GM19239 (cell line): ENCODE measurements at places on chromosomes 7 and 10.

- DNase-seq: no peak
Measured at GRCh38 chr10:72164617-72165016, 51.2 kb upstream of the ANAPC16 start.

DNA sequence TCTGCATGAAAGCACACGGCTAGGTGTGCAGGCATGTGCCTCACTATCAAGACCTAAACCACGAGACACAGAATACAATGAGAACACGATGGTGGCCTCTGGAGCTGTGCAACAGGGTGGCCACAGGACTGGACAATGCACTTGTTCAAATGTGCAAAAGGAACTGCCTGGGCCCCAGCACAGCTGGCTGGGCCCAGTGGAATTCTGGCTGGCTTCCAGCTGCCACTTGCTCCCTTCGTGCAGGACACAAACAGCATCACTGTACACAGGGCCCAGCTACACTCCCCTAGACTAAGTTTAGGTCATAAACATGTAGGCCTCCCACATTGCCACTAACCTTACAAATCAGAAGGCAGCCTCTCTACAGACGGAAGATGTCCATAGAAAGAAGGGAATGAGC lies 23.4 kb downstream of the DOCK4 start:
- DNase-seq: no peak

DNA sequence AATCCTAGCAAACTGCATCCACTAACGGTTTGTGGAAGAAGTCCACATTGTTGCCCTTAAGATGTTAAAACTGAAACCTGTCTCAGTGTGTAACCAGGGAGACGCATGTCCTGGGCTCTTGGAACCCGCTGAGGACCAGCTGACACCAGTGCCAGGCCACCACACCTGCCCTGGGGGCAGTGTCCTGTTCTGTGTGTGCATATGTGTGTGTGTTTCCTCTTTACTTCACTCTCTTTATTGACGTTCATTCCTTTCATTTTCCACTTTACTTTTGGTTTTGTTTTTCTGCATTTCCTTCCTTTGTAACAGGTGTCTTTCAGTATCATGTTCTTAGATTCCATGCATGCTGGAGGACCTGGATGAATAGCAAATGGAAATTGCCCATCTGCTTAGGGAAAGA lies 83.8 kb downstream of the TEX36 start:
- peak; percentile 10 for DNase-seq

DNA sequence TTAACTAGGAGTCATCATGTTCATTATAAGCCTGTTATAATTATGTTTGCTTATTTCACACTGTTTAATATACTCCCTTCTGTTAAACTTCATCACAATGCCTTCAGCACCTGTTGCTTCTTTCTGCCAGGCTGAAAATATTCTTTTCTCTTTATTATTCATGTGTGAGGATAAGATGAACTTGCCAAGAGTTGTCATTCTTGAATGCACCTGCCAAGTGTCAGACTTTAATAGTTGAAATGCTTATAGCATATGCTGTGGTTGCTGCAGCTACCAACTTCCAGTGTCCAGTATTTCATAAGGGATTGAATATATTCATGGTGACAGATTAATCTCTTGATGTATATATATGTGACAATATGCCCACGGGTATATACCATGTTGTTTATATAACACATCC lies 339.2 kb upstream of the MEOX2 start:
- DNase-seq: no peak

- DNase-seq: no peak
Measured at GRCh38 chr10:122225330-122225729, 45.8 kb upstream of the BTBD16 start.

DNA sequence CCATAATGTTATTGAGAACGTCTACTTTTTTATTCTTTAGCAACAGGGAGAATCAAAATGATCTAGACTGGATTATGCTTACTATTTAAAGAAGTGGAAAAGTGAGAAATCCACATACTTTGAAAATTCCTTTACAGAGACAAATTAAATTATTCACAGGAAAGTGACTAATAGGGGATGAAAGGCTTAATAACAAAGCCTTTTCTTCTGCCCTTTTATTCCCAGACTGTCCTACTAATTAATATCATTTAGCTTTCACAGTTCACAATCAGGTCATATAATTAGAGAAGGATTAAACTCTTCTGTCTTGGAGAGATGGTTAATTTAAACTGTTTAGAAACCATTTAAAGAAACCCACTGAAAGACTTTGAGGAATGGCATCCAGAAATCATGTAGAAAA lies 58.8 kb downstream of the ARL4A start:
- no peak for DNase-seq

- DNase-seq: no peak
Measured at GRCh38 chr10:101624526-101625102, 36.5 kb downstream of the DPCD start.

GRCh38 chr10:5719546-5719945 lies 34.9 kb downstream of the TASOR2 start:
- no peak for DNase-seq

GRCh38 chr10:8352171-8353075 lies 297.9 kb downstream of the GATA3 start:
- DNase-seq: no peak

DNA sequence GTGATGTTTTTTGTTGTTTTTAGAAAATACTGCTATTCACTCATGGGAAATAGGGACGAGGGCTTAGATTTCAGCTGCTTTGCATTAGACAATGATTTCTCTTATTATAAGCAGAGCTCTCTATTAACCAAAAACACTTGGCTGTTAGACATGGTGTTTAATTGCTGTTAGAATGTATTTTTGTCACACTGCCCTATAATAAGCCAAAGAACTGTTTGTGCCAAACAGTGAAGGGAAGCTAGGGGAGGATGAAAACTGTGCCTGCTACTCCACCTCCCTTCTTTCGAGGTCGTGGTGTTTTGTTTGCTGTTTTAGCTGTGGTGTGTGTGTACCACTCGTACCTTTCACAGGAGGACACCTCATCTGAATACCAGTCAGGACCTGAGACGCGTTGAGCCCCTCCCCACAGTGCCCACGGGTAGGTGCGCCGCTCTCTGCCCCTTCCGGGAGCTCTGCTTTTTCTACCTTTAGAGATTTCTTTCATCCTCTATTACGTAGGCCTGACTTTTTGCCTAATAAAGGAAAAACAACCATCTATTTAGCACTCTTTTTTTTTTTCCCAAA lies 57.9 kb downstream of the CUX1 start:
- DNase-seq: no peak

GRCh38 chr7:86963599-86964230 lies 95.7 kb downstream of the ELAPOR2 start:
- DNase-seq: no peak

DNA sequence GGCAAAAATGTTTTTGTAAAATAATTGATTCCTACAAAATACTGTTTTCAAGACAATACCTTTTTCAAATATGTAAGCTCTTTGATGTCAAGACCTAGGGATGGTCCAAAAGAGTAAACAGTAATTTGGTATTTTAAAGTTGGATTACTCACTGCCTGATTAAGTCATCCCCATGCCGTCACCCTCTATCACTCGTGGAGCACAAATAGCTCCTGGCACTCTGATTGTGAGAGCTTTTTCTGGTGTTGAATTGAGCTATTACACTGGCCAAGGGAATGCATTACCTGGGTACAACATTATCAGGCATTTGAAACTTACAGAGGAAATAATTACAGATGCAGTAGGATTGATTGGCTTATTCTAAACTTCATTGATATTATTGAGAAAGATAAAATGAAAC lies 231.9 kb upstream of the GRM3 start:
- no peak for DNase-seq

- no peak for DNase-seq
Measured at GRCh38 chr10:124325998-124326636, 92.6 kb downstream of the OAT start.

DNA sequence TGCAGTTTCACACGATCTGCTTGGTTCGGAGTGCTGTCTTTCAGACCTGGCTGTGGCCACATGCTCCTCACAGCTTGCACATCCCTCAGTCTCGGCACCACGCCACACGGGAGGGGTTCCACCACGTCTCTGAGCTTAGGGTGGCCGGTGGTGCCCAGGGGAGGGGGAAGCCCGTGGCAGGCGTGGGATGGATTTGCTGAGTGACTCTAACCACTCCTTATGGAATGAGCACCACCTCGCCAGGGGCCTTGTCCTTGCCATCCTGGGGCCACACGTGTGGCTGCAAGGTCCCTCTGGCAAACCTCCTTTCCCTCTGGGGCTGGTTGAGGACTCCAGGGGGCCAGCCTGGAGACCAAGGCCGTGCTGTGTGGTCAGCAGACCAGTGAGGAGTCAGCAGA lies 29.1 kb upstream of the FAM20C start:
- DNase-seq: no peak

DNA sequence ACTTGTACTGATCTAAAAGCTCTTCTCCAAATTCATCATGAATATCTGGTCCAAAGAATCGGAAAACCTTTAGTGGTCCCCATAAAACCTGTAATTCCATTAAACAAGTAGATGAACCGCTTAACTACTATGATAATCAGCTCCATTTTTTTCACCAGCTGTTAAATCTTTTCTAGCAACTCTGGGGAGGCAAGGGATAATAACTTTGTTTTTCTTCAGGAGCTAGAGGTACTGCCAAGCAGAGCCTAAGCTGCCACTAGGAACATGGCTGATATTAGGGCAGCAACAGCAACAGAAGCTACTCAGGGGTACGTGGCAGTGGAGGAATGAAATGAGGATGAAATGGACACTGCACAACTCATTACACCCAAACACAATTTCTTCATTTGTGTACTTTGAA lies 138.0 kb downstream of the SRPK2 start:
- DNase-seq: no peak

DNA sequence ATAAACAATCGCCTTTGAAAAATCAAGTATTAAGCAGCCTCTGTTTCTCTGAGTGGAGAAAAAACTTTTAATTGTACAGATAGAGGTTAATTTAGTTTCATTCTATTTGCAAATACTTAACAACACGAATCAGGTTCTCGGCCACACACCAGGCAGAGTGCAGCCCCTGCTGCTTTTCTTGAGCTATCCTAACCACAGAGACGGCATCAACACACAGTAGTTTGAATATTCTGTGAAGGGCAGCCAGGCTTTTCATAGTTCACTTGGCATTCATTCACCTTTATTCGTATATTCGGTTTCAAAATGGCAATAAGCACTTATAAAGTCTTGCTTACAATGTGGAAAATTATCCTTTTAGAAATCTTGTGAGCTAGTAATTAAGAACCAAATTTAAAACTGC lies 5.7 kb downstream of the ADARB2 start:
- no peak for DNase-seq

DNA sequence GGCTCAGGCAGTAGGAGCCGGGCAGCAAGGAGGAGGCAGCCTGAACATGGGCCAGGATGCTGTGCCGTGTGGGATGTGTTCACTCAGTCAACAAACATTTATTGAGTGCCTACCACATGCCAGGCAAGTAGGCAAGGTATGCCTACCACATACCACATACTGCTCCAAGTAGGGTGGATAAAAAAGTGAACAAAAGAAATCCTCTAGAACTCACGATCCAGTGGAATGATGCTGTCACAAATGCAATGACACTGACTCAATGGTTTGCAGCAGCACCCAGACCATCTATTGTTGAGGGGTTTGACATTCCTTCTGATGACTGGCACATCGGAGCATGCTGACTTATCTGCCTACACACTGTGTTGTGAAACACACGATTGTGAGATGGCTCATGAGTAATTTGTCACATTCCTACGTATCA lies 413.5 kb downstream of the NRG3 start:
- DNase-seq: no peak

- DNase-seq: no peak
Measured at GRCh38 chr7:953547-954327, 743 bp downstream of the ADAP1 start.

DNA sequence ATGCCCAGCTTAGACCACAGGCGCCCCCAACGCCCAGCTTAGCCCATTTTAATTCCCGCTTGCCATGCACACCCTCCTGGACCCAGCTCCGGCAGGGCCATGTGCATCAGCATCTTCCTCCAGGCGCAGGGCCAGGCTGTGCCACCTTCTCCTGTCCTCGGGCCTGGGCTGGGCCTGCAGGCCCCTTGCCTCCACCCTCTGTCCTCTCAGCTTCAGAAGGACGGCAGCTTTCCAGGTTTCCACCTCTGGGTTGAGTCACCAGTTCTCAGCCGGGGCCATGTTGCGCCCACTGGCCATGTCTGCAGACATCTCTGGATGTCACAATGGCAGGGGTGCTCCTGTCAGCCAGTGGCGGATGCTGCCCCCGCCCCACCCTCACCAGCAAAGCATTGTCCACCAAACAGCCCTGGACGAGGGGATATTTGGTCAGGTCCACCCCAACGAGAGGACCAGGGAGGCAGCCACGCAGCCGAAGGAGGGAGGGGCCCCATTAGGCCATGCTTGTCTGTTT lies 59.1 kb upstream of the NKX6-2 start:
- no peak for DNase-seq

- no peak for DNase-seq
Measured at GRCh38 chr7:130063036-130063435, 7.3 kb upstream of the KLHDC10 start.
